HepG2 (cell line): ENCODE measurements at places on chromosomes 13 and 19. TPM values are rescaled to one million over a fixed set of nuclear protein-coding genes. Genes with fewer than 3 reads are reported as not detected.

GRCh38 chr13:91278888-91279287 is 68.6 kb upstream of the MIR17HG start:
- no peak for DNase-seq
- no peaks in the 10 kb centered on the region for H3K27me3 ChIP-seq
- H3K4me3 ChIP-seq, result no peak overlapping the region
- H3K27ac ChIP-seq, result no peak overlapping the region
- H3K36me3 ChIP-seq, result no peaks in the 10 kb centered on the region
- no peaks in the 10 kb centered on the region for H3K4me1 ChIP-seq

The GSX1 gene
- total RNA-seq, result not detected in 2 replicates

The USF2 gene
- 44.8 and 54.9 TPM in 2 replicates for total RNA-seq

DNA sequence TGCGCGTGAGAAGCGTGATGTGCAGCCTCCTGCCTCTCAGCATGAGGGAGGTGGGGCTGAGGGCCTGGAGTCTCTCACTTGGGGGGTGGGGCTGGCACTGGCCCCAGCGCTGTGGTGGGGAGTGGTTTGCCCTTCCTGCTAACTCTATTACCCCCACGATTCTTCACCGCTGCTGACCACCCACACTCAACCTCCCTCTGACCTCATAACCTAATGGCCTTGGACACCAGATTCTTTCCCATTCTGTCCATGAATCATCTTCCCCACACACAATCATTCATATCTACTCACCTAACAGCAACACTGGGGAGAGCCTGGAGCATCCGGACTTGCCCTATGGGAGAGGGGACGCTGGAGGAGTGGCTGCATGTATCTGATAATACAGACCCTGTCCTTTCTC is 8.7 kb downstream of the CD177 start:
- H3K4me1 ChIP-seq, result no peaks in the 10 kb centered on the region
- no peak overlapping the region for H3K4me3 ChIP-seq
- H3K27ac ChIP-seq, result no peak overlapping the region
- no peaks in the 10 kb centered on the region for H3K36me3 ChIP-seq

DNA sequence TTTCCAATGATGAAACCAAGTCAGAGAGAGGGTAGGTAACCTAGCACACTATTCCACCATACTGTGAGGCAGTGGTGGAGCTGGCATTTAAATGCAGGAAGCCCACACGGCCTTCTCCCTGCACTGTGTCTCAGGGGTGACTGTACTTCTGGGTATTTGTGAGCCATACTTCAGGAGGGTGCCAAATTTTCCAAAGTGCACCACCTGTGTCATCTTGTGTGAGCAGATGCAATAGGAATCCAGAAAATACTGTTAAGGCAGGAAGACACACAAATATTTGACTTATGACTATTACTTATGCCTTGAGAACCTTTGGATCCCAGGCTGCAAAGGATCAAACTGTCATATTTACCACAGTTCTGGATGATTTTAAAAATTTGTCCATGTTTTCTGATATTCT is 17.3 kb downstream of the ZNF229 start:
- no peak for DNase-seq
- H3K4me1 ChIP-seq, result no peaks in the 10 kb centered on the region
- no peak overlapping the region for H3K4me3 ChIP-seq
- peaks cover 3% of the 10 kb centered on the region; the same call in 1 of the 3 replicates for H3K27me3 ChIP-seq
- no peak overlapping the region for H3K27ac ChIP-seq

The PDX1 gene
- 0.07 TPM in 1 of 2 replicates, not detected in the other for total RNA-seq

The ZNF850 gene
- total RNA-seq, result 6.6 and 11.4 TPM in 2 replicates

- H3K27ac ChIP-seq, result no peak overlapping the region
- no peaks in the 10 kb centered on the region for H3K4me1 ChIP-seq
- no peaks in the 10 kb centered on the region; the same call in 1 of the 2 replicates for H3K36me3 ChIP-seq
- no peaks in the 10 kb centered on the region for H3K27me3 ChIP-seq
- no peak for DNase-seq
These were observed 14.1 kb downstream of the PNPLA6 start for GRCh38 chr19:7549429-7550148.

DNA sequence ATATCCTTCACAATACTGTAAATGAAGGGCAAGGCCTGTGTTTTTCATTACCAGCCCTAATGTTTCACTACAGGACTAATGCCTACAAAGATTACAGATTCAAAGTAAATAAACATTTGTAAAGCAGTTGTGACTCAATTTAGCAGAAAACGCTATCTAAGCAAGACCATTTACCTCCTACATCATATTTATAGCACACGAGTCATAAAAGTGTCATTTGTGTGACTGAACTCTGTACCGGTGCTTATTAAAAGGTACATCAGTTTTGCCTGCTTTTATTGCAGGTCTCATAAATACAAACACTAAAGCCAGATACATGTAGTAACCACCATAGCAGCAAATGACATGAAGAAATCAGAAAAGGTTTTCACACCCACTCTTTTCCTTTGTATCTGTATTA is 61.5 kb upstream of the SLC15A1 start:
- no peak overlapping the region for H3K4me3 ChIP-seq
- no peak overlapping the region for H3K27ac ChIP-seq
- no peak for DNase-seq
- no peaks in the 10 kb centered on the region for H3K27me3 ChIP-seq
